K562 (cell line): ENCODE measurements at places on chromosomes 6 and 20. TPM values are rescaled to one million over a fixed set of nuclear protein-coding genes. Genes with fewer than 3 reads are reported as not detected.

Gene NTSR1
- 0.38 and 0.40 TPM in 2 replicates for total RNA-seq

Gene FOXF2
- total RNA-seq: not detected in 2 replicates

Gene MUC21
- not detected in 2 replicates for total RNA-seq

Gene PAX1
- not detected in 2 replicates for total RNA-seq

Gene ZSCAN9
- 19.0 and 22.3 TPM in 2 replicates for total RNA-seq

Gene WFDC5
- total RNA-seq: not detected in 2 replicates

Gene SLC32A1
- total RNA-seq: not detected in 2 replicates

Gene MATN4
- total RNA-seq: 0.13 TPM in 1 of 2 replicates, not detected in the other

Gene DEFB125
- total RNA-seq: not detected in 2 replicates

DNA sequence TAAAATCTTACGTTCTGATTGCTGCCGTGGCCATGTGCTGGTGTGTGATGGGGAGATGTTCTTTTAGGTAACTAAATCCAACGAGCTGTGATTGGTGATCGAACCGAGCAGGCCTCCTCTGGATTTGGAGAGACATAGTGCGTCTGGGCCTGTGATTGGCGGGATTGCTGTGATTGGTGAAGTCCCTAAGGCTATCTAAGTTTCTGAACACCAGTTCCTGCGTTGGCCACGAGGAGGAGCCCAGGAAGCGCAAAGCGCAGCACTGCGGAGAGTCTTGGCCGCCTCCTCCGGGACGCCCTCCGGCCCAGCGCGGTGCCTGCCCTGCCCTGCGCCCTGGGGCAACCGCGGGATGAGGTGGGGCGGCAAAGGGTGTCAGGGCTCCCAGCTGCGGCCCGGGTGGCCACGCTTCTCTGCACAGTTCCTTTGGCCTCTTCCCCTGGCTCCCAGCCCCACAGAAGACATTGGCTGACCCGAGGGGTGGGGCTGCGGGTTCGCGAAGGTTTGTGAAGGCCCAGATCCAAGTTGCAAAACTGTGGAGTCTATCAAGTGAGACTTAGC lies 33.0 kb downstream of the HNF4A start:
- no peaks in the 10 kb centered on the region; the same call in 2 of the 3 replicates for H3K4me1 ChIP-seq
- peak; percentile 77 for DNase-seq
- H3K27ac ChIP-seq: no peak overlapping the region
- no peak overlapping the region for H3K4me3 ChIP-seq
- H3K36me3 ChIP-seq: no peaks in the 10 kb centered on the region

GRCh38 chr20:14295238-14295637 lies 42.2 kb downstream of the FLRT3 start:
- no peaks in the 10 kb centered on the region for H3K27me3 ChIP-seq
- H3K27ac ChIP-seq: no peak overlapping the region
- no peaks in the 10 kb centered on the region for H3K4me1 ChIP-seq
- H3K4me3 ChIP-seq: no peak overlapping the region
- H3K36me3 ChIP-seq: no peaks in the 10 kb centered on the region

DNA sequence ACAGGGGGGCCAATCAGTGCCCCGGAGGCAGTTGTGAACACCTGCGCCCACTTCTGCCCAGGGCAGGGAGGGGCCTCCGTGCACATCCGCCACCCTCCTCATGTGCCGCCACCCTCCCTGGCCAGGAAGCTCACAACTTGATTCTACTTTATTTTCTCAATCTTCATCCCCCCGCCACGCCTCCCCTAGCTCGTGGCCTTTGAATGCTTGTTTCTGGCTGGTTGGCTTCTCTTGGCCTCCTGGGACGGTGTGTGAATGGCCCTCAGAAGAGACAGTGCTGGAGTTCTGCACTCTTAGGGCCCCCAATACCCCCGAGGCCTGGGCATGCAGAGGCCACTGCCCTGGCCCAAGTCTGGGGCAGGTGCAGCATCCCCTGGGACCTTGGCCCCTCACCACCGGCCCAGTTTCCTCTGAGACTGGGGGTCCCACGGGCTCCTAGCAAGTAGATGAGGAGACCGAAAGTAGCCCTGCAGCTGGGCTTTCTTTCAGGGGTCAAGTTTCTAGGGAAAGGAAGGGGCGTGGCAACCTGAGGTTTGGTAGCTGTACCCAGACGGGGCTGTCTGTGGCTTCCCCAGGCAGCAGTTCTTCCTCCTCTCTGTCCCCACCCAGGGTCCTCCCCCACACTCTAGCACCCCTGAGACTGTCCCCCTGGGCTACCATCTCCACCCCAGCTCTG lies 1.3 kb downstream of the RGS19 start:
- peaks cover 83% of the 10 kb centered on the region for H3K4me1 ChIP-seq
- no peak overlapping the region for H3K27ac ChIP-seq
- H3K36me3 ChIP-seq: peaks cover 8% of the 10 kb centered on the region; the same call in 1 of the 3 replicates
- DNase-seq: no peak
- no peaks in the 10 kb centered on the region for H3K27me3 ChIP-seq
- peak overlapping the region; percentile 70; the same call in 1 of the 2 replicates for H3K4me3 ChIP-seq

- no peak overlapping the region for H3K27ac ChIP-seq
- H3K36me3 ChIP-seq: no peaks in the 10 kb centered on the region
- peaks cover 2% of the 10 kb centered on the region; the same call in 1 of the 3 replicates for H3K4me1 ChIP-seq
- H3K4me3 ChIP-seq: no peak overlapping the region
- H3K27me3 ChIP-seq: peaks cover 62% of the 10 kb centered on the region
- DNase-seq: no peak
Observed at GRCh38 chr6:37004044-37004980, 1.1 kb upstream of the FGD2 start.

DNA sequence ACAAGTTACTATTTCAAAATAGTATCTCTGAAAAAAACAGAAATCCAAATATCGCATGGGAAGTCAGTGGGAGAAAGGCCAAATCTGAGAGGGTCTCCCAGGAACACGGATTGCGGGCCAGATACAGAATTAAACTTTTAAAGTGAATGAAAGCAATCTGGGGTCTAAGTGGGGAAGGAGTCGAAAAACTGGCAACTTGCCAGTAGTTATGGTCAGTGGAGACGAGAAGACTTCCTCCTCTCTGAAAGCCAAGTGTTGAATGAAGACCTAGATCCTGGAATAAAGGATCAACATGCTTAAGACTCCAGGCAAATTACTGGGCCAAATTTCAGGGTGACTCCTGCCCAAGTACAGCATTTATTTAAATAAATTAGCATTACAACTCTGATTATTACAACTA lies 123.6 kb downstream of the BFSP1 start:
- DNase-seq: no peak
- H3K27ac ChIP-seq: no peak overlapping the region
- no peaks in the 10 kb centered on the region for H3K27me3 ChIP-seq
- H3K36me3 ChIP-seq: no peaks in the 10 kb centered on the region
- H3K4me1 ChIP-seq: no peaks in the 10 kb centered on the region

- H3K27ac ChIP-seq: no peak overlapping the region
- H3K4me3 ChIP-seq: no peak overlapping the region
- no peaks in the 10 kb centered on the region for H3K36me3 ChIP-seq
- H3K27me3 ChIP-seq: no peaks in the 10 kb centered on the region
- DNase-seq: no peak
Observed at GRCh38 chr6:72826744-72827438, 205.0 kb downstream of the KCNQ5 start.

DNA sequence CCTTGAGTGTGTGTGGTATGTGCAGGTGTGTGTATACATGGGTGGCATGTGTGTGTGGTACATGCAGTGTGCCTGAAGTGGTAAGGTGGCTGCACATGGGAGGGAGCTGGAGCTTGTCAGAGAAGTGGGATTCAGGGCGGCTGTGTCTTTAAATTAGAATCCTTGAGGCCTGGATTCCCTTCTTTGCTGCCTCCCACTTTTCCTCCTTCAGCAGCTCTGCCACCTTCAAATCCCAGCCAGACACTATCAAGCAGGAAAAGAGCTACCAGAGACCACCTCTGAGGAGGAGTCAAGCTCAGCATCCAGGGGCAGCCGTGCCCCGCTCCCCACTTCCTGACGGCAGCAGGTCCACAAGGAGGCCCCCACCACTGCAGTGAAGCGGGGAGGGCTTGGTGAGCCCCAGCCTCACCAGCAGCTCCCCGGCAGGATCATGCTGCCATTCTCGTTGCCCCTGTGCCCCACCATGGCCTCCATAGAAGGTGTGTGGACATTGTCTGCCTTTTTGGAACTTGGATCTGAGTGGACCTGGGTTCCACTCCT lies 131.0 kb upstream of the MLN start:
- no peaks in the 10 kb centered on the region for H3K4me1 ChIP-seq
- peaks cover 74% of the 10 kb centered on the region for H3K27me3 ChIP-seq
- DNase-seq: no peak
- no peak overlapping the region for H3K27ac ChIP-seq
- H3K36me3 ChIP-seq: no peaks in the 10 kb centered on the region

GRCh38 chr6:27755768-27756167 lies 156.4 kb downstream of the OR2B2 start:
- H3K4me3 ChIP-seq: no peak overlapping the region
- H3K27me3 ChIP-seq: no peaks in the 10 kb centered on the region
- no peak for DNase-seq
- peaks cover 16% of the 10 kb centered on the region for H3K4me1 ChIP-seq
- no peak overlapping the region for H3K27ac ChIP-seq
